NCI-H82 (cell line): ENCODE measurements at places on chromosomes 7 and 10.

- DNase-seq: no peak
Measured at GRCh38 chr7:155457544-155458110, 302 bp upstream of the EN2 start.

GRCh38 chr10:54665095-54665494 is 135.9 kb downstream of the PCDH15 start:
- no peak for DNase-seq

DNA sequence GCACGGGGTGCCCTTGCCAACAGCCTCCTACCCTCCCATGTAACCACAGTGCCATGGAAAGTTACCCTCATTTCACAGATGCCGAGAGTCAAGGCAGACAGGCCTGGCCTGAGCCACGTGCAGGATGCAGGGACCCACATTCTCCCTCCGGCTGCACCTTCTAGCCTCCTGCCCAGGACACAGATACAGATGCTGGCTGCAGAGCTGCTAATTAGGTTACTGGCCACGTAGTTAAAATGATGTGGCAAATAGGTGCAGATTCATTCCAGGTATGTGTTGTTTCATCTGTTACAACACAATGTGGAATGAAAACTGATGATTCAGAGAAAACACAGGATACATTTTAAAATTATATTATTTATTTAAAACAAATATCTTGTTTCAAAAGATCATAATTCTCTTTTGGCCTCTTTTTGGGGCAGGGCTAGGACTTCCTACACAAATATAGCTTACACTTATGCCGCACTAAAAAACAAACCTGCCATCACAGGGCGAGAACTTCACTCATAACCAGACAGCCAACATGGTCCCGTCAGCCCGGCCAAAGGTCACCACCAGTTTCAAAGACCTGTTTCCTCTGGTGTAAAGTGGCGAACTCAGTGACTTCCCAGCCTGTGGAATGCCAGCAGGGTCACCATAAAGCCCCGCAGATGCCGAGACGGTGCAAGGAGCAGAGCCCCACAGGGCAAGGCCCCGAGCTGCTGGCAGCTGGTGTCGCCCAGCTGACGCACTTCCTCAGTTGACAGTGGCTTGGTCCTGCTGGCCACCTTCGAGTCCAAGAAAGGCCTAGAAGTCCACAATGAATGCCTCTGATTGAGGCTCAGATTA is 83.5 kb downstream of the TNS3 start:
- no peak for DNase-seq

GRCh38 chr7:111571720-111572119 is 9.4 kb upstream of the IMMP2L start:
- DNase-seq: no peak

DNA sequence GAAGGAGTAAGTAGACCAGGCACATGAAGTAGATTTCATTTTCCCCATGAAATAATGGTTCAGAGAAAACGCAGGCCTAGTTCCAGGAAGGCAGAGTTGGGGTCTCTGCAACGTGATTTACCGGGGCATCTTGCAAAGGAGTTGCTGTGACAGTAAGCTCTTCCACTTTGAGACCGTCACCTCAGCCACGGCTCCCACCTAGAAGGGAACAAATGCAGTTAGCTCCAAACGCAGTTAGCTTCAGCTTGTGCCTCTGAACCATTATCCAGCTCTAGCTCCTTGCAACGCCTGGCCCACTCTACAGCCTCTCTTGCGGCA is 7.0 kb upstream of the MYO1G start:
- DNase-seq: no peak

DNA sequence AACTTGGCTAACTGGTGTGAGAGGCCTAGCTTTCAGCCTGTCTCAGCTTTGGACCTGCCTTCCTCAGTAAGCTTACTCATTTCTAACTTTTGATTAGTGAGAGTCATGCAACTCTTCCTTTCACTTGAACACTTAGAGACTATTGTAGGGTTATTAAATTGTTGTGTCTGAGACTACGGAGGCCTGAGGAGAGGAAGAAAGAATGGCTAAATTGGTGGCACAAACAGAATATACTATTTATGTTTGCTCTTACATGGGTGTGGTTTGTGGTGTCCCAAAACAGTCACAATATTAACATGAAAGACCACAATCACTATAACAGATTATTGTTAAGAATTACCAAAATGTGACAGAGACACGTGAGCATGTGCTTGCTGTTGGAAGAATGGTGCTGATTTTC is 82.1 kb downstream of the TRIM24 start:
- DNase-seq: no peak

DNA sequence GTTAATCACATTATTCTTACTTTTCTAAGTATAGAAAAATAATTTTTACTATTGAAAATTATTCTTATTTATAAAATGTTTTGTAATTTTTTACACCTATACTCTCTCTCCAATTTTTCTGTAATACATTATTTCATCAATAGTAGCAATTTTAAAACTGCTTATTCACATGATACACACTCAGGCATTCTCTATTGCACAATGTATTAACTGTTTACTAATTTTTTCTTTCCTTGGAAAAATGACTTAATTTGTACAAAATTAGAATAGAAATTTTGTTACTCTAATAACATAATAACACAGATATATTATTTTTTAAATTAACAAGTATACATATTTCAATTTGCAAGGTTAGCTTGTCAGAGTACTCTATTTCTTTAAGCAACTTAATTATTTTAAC is 92.9 kb upstream of the PRKG1 start:
- no peak for DNase-seq

- no peak for DNase-seq
Measured at GRCh38 chr7:111362506-111363054, 199.7 kb downstream of the IMMP2L start.

- DNase-seq: no peak
Measured at GRCh38 chr7:118872568-118872967, 648.1 kb downstream of the ANKRD7 start.

- DNase-seq: no peak
Measured at GRCh38 chr7:134698481-134698880, 51.8 kb downstream of the BPGM start.

- peak; percentile 30 for DNase-seq
Measured at GRCh38 chr7:110856704-110857103, 234.2 kb upstream of the LRRN3 start.

- peak; percentile 63 for DNase-seq
Measured at GRCh38 chr7:97215556-97215955, 98.1 kb downstream of the SDHAF3 start.
